ENCODE measurements at places on chromosomes 1 and 21.

DNA sequence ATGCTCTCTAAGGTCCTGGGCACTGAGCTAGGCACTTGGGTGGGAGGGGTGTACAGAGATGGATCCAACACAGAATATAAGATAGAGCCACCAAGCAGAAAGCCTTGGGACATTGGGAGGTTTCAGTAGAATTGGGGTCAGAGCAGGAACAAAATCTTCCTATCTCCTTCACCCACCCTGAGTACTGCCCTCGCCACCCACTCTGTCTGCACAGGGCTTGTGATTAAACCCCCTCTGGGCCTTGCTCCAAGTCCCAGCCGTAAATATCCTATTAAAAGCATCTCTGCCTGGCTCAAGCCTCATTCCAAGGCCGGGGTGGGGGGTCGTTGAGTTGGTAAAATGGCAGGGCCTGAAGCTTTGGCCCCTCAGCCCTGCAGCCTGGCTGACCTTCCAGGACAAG, 166.7 kb downstream of the GRIK3 start:
- no peak for DNase-seq

DNA sequence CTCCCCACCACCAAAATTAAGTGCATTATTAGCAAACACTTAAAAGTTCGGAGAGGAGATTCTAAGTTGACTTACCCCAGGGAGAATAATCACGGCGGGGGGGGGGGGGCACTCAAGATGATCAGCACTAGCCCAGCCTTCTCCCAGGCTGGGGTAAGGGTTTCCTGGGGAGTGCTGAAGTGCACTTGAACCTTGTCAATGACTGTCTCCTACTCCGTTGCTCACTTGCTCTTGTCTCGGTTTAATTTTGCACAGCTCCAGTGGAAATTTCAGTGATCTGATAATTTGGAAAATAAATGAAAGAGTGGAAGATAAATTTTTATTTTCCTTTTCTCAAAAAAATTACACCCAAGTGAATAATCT, 59.2 kb downstream of the PBX1 start:
- no peak for DNase-seq

GRCh38 chr1:244836584-244836983, 1.1 kb downstream of the COX20 start:
- DNase-seq: no peak

DNA sequence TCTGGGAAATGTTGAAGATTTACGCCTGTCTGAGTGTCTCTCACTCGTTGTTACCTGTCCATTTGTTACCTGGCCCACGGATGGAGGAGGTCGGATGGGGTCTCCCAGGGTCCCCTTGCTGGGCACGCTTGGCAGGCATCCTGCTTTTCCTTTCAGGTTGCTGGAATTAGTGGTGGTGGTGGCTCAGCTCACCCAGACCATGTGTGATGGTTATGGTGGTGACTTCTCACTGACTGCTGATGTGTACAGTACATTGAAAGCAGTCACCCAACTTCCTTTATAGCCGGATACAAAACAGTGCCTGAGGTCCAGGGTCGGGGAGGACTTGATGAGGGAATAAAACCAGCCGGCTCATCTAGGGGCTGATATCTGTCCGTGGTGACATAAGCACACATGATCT, 19.5 kb downstream of the MAPKAPK2 start:
- no peak for DNase-seq

- DNase-seq: no peak
These were observed 100.8 kb upstream of the KIAA1614 start for GRCh38 chr1:180811886-180812285.

DNA sequence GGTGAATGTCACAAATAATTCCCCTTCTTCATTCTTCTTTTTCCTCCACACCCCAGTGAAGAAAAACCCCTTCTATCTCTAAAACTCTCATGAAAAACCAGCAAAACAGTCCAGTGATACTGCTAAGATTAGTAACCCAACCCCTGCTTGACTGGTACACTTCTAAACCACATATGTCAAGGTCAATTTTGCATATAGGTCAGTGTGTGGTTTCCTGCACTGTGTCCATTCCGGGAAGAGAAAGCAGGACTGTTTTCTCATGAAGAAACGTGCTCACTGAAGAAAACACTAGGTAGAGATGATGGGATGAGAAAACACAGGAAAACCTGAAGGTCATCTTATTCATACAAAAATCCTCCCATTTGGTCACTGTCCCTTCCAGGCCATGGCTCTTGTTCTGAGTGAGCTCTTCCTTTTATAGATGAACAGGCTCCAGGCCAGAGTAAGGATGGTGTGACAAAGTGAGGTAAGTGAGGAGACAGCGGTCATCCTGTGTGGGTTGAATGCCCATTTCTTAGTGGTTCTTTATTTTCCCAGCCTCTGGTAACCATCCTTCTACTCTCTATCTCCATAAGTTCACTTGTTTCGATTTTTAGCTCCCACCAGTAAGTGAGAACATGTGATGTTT, 122.7 kb downstream of the FASLG start:
- no peak for DNase-seq

DNA sequence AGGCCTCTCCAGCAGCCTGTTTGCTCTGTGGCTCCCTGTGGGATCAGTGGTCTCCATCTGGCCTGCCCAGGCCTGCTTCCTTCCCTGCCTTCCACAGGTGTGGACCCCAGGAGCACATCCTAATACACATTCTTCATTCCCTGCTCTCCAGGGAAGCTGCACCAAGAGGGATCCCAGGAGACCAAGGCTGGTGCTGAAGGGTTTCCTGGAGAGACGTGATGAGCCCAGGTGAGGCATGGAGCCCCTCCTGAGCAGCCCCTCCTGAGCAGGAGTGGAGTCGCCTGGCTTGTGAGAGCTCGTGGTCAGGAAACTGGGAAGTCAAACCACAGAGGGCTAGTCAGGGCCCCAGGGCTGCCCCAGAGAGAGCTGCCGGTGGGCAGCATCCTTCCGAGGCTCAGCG, 561.4 kb downstream of the MATN1 start:
- no peak for DNase-seq

- no peak for DNase-seq
These were observed 24.4 kb upstream of the PWP2 start for GRCh38 chr21:44082648-44083440.

DNA sequence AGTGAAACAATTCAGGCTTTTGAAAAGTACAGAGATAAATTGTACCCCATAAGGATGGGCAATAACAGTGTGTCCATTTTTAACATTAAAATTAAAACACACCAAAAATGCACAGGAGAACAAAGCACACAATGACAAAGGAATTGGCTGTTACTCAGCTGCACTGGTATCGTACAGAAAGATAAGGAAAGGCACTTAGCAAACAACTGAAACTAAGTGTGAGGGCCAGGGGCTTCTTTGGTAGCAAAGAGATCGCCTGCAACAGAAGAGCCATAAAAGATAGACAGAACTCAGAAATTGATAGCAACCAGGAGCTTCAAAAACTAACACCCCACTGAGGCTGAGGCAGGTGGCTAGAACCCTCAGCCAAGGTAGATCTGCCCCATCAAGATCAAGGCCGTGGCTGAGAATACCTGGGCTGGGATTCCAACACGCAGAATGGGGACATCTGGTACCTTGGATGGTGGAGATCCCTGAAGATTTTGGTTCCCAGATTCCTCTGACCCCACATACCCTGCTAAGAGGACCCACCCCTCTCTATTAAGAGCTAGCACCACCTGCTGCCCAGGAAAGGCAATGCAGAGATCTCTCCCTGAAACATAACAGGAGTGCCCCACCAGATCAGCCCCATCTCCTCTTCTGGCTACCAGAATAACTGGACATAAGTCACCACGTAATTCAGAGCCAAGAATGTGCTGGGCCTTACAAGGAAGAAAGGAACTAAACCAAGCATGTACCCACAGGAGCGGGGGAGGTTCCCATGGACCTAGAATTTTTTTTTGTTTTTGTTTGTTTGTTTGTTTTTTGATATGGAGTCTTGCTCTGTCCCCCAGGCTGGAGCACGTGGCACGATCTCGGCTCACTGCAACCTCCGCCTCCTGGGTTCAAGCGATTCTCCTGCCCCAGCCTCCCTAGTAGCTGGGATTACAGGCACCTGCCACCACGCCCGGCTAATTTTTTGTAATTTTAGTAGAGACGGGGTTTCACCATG, 16.2 kb downstream of the PLEKHO1 start:
- DNase-seq: peak; percentile 67

DNA sequence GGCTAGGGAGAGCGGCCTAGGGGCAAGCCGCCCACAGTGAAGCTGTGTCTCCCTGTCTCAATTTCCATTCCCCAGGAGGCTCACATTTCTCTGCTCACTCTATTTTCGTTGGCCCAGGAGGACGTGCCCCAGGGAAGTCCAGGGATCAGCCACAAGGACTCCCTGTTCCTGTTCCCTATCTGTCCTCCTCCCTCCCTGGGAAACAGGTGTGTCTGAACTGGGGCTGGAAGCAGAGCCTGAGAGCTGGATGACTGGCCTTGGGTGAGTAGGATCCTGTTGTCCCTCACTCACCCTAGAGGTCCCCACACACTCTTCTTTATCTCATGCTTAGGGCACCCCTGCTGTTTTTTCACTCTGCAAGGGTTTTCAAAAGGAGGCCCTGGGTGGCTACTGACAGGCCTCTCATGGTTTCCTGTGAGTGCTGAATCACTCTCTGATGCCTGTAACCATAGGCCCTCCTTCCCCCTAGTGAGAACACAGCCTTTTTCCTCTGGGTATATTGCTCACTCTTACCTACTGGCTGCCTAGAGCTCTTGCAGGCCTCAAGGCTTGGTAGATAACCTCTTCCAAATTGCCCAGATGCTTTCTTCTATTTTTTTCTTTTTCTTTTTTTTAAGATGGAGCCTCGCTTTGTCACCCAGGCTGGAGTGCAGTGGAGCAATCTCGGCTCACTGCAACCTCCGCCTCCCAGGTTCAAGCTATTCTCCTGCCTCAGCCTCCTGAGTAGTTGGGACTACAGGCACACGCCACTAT, 3.3 kb upstream of the UTP11 start:
- peak; percentile 97 for DNase-seq

DNA sequence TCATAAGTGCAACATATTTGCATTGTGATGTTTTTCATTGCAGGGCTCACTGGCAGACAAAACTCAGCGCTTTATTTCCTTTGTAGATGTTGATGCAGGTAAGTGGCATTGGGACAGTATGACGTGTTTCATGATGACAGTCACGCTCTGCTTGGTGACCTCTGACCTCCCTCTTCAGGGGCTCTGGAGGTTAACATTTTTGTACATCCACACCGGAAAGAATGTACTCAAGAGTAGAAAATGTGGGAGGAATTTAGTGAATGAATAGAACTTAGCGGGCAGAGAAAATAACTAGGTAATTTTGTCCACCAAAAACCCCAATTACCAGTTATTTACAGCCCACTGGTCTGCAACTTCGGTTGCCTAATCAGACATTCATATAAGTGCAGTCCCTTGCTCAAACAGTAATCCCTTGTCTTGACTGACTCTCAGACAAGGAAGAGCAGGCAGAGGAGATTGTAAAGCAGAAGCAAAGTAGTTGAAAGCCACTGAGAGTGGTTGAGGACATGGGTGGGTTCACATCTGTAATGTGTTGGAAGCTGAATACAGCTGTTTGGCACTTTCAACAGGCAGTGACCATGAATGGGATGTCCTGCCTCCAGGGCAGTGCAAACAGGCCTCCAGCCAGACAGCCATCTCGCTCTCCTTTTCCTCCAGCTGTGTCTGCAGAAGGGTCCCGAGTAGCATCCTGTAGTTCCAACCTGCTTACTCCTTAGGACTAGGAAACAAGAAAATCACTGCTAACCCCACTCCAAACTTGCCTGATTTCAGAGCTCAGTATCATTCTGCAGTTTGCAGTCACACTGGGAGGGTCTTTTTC, 188.9 kb downstream of the NRIP1 start:
- DNase-seq: no peak

DNA sequence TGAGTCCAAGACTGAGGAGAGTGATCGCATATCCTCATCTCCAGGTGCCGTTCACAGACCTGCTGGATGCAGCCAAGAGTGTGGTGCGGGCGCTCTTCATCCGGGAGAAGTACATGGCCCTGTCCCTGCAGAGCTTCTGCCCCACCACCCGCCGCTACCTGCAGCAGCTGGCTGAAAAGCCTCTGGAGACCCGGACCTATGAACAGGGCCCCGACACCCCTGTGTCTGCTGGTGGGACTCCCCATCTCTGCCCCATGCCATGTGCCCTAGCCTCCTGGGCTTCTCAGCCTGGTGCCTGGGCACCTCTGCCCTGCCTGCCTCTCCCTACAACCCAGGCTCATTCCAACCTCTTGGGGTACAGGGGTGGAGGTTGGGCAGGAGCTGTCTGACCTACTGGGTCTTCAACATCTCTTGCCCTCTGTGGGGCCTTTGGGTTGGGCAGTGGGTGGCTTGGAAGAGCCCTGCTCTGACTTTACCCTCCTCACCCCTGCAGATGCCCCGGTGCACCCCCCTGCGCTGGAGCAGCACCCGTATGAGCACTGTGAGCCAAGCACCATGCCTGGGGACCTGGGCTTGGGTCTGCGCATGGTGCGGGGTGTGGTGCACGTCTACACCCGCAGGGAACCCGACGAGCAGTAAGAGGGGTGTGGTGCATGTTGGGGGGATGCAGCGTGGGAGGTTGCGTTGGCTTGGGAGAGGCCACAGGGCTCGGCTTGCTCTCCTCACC, 7.2 kb downstream of the AMPD2 start:
- DNase-seq: no peak

DNA sequence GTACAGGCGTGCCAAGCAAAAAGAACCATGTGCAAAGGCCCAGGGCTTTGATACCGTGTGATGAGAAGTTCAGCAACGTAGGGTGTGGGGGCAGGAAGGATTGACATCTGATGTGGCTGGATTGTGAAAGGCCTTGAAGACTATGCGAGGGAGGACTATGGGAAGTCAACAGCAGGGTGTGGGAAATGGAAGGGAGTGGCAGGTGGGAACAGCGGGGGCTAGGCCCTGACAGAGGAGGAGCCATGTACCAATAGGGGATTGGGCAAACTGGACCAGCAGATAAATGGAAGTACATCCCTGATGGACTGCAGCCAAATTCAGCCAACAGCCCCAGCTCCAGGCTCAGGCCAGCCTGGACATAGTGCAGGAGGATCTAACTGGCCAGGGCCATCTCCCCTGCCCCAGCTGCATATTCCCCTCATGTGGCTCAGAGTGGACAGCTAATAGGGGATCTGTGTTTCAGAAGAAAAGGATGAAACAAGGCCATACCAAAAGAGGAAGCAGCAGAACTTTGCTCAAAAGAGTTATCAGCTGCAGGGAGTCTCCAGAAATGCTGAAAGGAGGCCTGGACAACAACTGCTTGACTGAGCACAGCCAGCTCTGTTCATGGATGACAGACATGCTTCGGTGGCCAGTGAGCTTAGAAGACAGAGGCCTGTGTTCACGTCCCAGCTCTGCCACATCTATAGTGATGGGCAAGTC, 140.2 kb upstream of the SGIP1 start:
- peak; percentile 98 for DNase-seq

- peak; percentile 56 for DNase-seq
These were observed 11.8 kb downstream of the IER5 start for GRCh38 chr1:181100015-181100905.

GRCh38 chr1:94272388-94272787, 35.0 kb upstream of the ARHGAP29 start:
- DNase-seq: no peak

GRCh38 chr1:161390559-161390858, 22.8 kb upstream of the CFAP126 start:
- no peak for DNase-seq

DNA sequence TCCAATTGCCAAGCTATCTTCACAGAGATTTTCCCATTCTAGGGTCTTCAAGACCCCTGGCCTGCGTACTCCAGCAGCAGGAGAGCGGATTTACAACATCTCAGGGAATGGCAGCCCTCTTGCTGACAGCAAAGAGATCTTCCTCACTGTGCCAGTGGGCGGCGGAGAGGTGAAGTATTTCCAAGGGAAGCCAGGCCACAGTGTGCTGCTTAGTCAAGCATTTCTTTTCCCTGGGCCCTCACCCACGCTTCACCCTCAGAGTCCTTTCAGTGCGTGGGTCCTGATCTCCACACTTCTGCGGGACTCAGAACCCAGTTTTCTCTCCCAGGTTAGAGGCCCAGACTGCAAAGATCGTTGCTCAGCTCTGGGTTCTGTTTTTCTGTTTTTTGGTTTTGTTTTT, 13.1 kb downstream of the CDCA8 start:
- DNase-seq: no peak
